ENCODE measurements at places on chromosomes 5 and 9.

DNA sequence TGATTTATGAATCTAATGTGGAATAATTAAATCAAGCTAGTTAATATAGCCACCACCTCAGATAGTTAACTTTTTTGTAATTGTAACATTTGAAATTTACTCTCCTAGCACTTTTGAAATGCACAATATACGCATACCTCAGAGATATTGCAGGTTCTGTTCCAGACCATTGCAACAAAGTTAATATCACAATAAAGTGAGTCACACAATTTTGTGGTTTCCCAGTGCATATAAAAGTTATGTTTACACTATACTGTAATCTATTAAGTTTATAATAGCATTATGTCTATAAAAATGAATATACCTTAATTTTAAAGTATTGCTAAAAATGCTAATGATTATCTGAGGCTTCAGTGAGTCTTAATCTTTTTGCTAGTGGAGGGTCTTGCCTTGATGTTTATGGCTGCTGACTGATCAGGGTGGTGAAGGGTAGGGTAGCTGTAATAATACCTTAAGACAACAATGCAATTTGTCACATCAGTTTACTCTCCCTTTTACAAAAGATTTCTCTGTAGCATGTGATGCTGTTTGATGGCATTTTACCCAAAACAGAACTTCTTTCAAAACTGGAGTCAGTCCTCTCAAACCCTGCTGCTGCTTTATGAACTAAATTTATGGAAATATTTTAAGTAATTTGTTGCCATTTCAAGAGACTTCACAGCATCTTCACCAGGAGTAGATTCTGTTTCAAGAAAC lies 235.1 kb upstream of the ADAMTSL1 start:
- DNase-seq = no peak

DNA sequence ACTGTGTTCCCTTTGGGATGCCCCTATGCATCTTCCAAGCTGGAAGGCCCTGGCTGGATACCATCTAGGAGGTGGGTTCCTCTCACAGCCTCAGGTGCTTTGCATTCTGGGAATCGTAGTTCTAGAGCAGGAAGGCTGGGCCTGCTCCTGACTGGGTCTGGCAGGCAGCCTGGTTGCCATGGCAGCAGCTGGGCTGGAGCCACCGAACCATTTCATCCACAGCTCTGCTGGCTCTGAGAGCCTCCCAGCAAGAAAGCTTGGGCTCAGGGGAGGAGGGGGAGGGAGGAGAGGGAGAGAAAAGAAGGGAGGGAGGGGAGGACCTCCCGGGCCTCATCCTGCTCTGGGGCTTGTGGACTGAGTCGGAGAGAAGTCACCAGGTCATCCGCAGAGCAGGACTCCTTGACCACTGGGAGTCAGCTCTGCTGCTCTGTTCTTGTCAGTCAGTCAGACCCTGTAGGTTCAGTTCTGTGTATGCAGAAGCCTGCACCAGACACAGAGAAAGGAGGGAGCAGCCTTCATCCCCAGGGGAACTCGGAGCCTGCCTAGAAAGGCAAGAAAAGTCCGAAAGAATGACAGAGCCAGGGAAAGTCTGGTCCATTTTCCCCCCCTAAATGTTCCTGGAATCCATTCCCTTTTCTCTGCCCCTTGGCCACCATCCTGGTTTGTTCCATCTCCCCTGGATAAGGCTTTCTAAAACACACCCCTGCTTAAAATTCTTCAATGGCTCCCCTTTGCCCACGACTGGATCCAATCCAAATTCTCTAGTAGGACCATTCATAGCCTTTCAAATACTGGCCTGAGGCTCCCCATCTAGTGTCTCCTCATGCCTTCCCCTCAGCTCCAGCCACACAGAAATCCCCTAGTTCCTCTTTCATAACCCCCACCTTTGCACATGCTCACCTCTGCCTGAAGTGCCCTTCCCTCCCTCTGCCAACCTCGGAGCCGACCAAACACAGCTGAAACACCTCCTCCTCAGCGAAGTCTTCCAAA lies 65.4 kb upstream of the ARAP3 start:
- DNase-seq = peak; percentile 81

DNA sequence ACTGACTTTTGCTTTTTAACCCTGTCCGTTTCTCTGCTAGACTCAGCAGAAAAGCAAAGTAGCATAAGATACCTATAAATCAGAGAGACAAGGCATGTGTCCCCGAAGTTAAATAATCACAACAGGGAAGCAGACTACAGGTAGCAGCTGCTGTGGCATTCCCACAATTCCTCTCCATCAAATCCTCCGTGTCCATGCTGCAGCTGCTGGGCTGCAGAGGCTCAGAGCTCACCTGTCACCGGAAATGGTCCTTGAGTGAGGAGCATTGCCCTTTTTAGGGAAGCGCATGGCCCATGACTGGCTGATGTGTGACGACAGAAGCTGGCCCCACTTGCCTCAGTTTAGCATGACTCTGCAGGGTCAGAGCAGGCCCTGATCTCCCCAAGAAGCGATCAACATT lies 125.0 kb downstream of the MSX2 start:
- no peak for DNase-seq

DNA sequence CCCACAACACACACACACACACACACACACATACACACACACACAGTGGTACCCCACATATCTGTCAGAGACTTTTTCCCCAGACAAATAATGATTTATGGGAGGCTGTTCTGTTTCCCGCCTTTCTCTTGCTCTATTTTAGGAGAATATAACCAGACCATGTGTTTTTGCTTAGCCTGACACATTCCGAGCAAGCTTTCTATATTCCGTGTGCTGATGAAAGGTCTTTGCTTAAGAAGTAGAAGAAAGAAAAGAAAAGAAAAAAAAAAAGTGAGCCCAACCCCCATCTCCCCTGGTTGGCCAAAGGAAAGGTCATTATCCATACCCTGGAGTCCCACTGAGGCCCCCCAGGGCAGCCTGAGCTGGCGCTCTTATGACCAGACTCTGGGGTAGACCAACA lies 338.6 kb downstream of the SLIT3 start:
- no peak for DNase-seq

- no peak for DNase-seq
Observed at GRCh38 chr5:100854591-100854990, 48.5 kb downstream of the ST8SIA4 start.

DNA sequence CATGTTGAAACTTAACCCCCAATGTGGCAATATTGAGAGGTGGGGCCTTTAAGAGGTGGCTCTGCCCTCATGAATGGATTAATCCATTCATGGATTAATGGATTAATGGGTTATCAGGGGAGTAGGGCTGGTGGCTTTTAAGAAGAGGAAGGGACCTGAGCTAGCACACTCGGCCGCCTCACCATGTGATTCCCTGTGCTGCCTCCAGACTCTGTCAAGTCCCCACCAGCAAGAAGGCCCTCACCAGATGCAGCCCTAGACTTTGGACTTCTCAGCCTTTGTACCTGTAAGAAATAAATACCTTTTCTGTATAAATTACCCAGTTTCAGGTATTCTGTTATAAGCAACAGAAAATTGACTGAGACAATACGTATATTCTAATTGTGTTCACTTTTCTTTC lies 272.2 kb upstream of the DMRT1 start:
- DNase-seq = no peak

DNA sequence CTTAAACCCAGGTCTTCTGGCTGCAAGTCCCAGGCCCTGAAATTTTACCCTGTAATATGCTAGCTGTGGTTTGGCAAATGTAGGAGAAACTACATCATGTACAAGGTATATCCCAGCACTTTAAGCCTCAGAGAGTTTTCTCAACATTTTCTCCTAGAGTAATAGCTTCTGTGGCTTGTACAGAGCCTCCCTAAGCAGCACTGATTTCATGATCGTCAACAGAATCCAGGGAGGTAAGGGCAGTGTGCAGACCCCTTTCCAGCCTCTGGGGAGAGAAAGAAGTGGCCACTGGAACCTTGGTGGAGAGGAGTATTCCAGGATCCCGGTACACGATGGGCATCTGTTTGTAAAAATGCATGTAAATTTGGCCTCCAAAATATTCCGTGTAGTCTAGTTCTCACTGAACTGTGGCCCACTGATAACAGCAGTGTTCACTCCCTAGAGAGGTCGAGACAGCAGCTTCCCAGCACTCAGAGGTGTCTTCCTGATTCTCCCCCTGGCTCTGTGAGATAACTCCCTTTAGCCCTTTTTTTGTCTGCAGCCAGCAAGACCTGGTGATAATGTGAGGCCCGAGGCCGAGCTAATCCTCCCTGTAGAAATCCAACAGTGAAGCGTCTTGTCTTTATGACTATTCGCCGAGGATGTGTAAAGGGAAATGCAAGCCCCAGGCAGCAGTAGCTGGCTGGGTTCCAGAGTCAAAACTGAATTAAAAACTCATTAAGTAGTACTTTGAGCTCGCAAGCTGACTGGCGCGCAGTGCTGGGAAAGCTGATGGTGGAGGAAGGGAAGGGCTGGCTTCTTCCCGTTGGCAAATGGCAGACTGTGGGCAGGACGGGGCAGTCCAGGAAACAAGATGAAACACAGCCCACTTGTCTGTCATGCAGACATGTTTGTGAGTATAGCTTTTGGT lies 59.0 kb downstream of the MAP1B start:
- DNase-seq = peak; percentile 88

DNA sequence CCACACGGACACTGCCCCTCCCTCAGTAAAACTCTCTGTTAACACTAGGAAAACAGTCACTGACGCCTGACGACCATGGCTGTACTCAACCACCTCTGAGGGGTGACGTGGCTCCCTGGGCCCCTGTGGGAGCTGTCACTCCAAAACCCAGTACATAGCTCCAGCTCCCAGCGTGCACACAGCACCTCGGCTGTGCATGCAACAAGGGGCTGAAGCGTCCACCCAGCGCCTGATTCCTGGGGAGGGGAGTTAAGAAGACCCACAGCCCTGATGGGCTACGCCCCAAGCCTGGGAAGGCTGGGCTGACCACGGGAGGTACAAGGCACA lies 36.3 kb downstream of the SLC12A7 start:
- DNase-seq = no peak

DNA sequence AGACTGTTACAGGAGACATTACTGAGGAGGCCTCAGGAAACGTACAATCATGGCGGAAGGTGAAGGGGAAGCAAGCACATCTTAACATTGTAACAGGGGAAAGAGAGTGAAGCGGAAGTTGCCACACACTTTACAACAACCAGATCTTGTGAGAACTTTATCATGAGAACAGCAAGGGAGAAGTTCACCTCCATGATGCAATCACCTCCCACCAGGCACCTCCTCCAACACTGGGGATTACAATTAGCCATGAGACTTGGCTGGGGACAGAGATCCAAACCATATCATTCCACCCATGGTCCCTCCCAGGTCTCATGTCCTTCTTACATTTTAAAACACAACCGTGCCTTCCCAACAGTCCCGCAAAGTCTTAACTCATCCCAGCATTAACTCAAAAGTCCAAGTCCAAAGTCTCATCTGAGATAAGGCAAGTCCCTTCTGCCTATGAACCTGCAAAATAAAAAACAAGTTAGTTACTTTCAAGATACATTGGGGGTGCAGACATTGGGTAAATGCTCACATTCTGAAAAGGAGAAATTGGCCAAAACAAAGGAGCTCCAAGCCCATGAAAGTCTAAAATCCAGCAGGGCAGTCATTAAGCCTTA lies 138.3 kb downstream of the TMEM161B start:
- DNase-seq = no peak

- DNase-seq = no peak
Observed at GRCh38 chr5:74055486-74056106, 429.6 kb downstream of the ARHGEF28 start.

GRCh38 chr5:44002381-44002901 lies 386.8 kb downstream of the FGF10 start:
- no peak for DNase-seq

DNA sequence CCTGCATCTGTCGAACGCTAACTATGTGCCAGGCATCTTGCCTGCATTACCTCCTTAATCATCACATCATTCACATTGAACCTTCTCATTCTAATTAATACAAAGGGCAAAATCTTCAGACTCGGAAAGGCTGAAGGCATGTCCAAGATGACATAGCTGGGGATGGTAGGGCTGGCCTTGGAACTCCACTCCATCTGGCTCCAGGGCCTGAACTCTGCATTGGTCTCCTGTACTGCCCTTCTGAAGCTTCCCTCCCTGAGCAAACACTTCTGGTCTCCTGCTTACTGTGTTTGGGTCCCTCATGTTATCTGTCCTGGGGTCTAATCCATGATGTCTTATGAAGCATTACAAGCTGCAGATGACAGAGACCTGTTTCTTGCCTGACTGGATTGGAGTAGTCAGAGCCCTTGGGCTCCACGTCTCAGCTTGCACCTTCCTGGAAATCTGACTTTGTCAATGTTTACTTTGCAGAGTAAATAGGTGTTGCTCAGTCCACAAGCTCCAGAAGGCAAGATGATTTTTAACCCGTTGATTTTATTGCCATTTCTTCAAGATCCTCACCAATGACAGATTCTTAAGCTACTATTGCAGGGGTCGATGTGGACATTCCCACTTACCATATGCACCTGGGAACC lies 106.1 kb downstream of the GALNT10 start:
- DNase-seq = no peak

- DNase-seq = no peak
Observed at GRCh38 chr9:79639354-79639753, 67.6 kb downstream of the TLE4 start.

DNA sequence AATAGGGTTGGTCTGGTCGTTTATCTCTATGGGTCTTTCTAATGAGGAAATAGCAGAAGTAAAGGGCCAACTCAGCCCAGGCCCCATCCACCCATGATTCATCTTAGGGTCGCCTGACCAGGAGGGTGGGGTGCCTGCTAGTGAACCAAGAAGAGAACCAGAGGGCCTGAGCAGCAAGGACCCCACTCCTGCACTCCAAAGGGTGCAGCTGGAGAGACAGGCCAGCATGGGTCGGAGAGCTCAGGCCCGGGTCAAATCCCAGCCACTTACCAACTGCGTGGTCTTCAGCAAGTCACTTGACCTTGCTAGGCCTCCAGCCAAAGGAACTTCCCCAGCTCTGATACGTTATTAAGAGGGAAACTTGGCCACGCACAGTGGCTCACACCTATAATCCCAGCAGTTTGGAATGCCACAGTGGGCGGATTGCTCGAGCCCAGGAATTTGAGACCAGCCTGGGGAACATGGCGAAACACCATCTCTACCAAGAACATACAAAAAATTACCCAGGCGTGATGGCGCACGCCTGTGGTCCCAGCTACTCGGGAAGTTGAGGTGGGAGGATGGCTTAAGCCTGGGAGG lies 4.3 kb downstream of the BBLN start:
- no peak for DNase-seq

DNA sequence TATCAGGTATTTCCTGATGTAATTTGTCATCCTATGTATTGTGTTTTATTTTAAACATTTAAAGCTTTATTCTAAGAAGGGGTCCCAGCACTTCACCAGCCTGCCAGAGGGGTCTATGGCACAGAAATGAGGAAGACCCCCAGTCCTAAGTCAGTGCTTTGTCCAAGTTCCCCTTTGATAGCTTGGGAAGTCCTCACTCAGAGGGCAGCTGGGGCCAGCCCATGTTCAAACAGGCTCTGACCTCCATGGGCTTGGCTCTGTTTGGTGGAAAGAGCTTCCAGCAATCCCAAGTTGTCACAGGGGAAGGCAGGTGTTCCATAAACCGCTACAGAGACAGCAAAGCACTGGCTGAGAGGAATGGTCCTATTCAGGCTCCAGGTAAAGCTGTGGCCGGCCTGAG lies 26.6 kb upstream of the AKNA start:
- no peak for DNase-seq

- no peak for DNase-seq
Observed at GRCh38 chr9:117000834-117001233, 313.7 kb downstream of the TRIM32 start.

- no peak for DNase-seq
Observed at GRCh38 chr5:42593591-42593990, 163.0 kb upstream of the CCDC152 start.

GRCh38 chr9:84404095-84404686 lies 63.6 kb upstream of the SLC28A3 start:
- DNase-seq = no peak

Measured in femur (tissue), 1 donor.